T-cell (primary cell): ENCODE measurements at places on chromosomes 6 and 20. TPM values are rescaled to one million over a fixed set of nuclear protein-coding genes. Genes with fewer than 3 reads are reported as not detected.

The NNAT gene
- total RNA-seq: 0.20 TPM

The PRR18 gene
- not detected for total RNA-seq

The CAGE1 gene
- total RNA-seq: 0.44 TPM

The DPPA5 gene
- not detected for total RNA-seq

The SLC26A8 gene
- total RNA-seq: not detected

The ZKSCAN3 gene
- total RNA-seq: 4.0 TPM

The OR12D3 gene
- not detected for total RNA-seq

The PRDM13 gene
- total RNA-seq: not detected

The MUC21 gene
- not detected for total RNA-seq

The TREML2 gene
- total RNA-seq: 5.8 TPM
